ENCODE measurements at places on chromosomes 6 and 20. TPM values are rescaled to one million over a fixed set of nuclear protein-coding genes. Genes with fewer than 3 reads are reported as not detected.

Gene CFB
- total RNA-seq: 103 TPM

Gene CD24
- 1.5 TPM for total RNA-seq

Gene RGS17
- 4.0 TPM for total RNA-seq

Gene SPEF1
- total RNA-seq: not detected

Gene BPI
- not detected for total RNA-seq

Gene BPIFB4
- total RNA-seq: not detected

Gene TRIM15
- not detected for total RNA-seq

Gene DNMT3B
- total RNA-seq: 0.65 TPM
